ENCODE measurements at places on chromosomes 7 and 10. TPM values are rescaled to one million over a fixed set of nuclear protein-coding genes. Genes with fewer than 3 reads are reported as not detected.

DNA sequence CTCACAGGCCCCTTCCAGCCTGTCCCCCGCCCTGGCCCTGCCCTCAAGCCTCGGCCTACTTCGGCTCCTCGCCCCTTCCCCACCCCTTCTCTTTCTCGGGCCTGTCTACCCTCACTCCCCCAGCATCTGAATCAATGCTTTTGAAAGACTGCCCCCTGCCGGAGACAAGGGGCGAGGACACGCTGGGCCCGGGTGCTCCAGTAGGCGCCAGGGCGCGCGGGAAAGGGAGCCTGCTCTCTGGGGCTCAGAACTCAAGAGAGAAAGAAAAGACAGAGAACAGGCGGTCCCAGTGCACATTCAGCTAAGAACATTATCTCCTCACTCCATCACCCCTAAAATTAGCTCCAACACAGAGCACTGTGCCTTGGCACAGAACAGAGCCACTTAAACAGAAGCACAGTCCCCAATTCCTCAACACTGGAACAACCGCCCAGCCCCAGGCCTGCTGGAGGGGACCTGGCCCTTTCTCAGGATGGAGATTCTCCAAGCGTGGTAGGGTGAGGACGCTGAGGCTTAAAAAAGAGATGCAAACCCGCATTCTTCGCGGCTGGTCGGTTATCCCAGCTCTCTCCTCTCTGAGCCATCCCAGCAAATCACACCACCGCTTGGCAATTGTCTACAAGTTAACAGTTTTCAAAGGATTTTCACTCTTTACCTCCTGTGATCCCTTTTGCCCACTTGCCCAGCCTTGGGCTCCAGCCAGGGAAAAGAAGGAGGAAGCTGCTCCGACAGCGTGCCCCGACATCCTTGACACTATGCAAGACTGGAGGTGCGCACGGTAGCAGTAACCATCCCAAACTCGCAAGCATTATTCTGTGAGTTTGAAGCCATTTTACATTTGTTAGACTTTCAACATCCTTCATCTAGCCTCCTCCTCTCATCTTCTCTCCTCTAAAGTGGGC, 2.1 kb downstream of the GIGYF1 start:
- DNase-seq, result peak; percentile 96

The CLIP2 gene
- total RNA-seq, result 44.3 TPM

The FAM131B gene
- 1.8 TPM for total RNA-seq

The TUBAL3 gene
- total RNA-seq, result not detected

The ANKRD22 gene
- not detected for total RNA-seq

GRCh38 chr7:135359615-135360014, 126.0 kb downstream of the STRA8 start:
- no peak for DNase-seq

The CFAP69 gene
- 6.6 TPM for total RNA-seq

GRCh38 chr10:62491597-62491996, 117.4 kb downstream of the ZNF365 start:
- DNase-seq, result no peak

The NUTM2B gene
- not detected for total RNA-seq

- no peak for DNase-seq
These were observed 18.0 kb downstream of the PURB start for GRCh38 chr7:44867073-44867995.

DNA sequence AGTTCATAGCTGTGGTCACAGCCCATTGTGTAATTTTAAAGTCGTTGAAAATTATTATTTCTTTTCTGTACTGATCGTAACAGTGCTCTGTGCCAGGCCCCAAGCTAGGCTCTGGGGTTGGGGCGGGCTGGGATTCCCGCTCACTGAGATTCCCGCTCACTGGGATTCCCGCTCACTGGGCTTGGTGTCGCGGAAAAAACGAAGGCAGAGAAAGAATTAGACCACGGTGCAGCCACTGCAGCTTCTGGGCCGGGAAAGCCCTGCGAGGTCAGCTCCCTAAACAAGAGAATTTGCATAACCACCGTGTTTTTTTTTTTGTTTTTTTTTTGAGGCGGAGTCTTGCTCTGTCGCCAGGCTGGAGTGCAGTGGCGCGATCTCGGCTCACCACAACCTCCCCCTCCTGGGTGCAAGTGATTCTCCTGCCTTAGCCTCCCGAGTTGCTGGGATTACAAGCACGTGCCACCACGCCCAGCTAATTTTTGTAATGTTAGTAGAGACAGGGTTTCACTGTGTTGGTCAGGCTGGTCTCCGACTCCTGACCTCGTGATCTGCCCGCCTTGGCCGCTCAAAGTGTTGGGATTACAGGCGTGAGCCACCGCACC, 31.2 kb downstream of the FOXK1 start:
- DNase-seq, result peak; percentile 63

- no peak for DNase-seq
These were observed 241.5 kb downstream of the CACNA2D1 start for GRCh38 chr7:82202107-82202506.

The BEND7 gene
- total RNA-seq, result 5.3 TPM

DNA sequence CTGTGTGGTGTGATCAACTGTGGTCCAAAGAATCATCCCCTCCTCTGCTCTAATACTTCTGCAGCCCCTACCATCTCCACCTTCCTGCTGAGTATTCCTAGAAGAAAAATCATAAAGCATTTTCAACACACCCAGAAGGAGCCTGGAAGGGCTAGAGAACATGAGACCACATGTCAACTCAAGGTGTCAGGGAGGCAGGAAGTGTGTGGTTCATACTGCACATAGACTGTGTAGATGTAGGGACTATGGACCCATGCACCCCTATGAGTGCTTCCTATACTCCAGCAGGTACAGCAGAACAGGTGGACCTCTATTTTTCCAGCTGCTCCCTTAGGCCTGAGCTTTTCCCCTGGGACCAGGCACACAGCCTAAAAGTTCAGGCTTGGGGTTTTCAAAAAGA, 2.6 kb upstream of the ZNF746 start:
- no peak for DNase-seq

GRCh38 chr10:80471001-80471400, 16.9 kb downstream of the TSPAN14 start:
- DNase-seq, result no peak

DNA sequence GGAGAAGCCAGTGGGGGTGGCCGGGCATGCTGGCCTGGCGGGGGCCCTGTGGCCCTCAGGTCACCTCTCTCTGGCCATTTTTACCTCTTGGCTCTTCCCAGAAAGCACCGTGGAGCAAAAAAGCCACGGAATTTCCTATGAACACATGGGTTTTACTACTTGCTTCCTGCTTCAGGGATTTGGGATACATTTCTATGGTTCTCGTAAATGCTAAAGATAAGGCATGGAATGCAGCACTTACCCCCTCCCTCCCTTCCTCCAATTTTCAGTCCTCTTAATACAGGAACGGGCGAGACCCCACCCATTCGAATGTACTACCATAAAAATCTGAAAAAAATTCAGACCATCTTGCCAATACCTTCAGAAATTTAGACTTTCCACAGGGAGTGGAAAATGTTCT, 279.7 kb downstream of the ARHGAP12 start:
- DNase-seq, result no peak

DNA sequence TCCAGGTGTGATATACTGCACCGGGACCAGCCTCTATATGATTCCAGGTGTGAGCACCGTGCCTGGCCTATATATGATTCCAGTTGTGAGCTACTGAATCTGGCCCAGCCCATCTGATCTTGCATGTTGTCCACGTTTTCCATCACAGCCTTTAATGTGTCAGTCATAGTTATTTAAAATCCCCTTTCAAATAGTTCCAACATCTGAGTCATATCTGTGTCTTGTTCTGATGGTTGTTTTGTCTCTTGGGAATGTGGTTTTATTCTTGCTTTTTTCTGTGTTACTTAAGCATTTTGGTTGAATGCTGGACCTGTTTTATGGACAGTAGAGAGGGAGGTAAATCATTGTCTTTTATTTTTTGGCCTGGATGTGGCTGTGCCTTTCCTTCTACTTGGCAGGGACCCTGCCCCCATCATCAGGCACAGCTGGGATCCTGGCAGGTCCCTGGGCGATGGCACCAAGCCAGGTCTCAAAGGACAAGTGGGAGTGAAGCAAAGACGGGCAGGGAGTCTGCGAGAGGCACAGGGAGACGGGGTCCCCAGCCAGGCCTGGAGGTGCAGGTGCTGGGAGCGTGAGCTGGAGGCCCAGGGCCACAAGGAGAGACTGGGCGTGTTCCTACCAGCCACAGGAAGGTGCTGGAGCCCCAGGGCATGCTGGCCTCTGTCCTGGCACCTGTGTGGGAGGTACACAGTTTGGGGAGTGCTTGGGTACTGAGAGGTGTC, 94.7 kb downstream of the DYNC2I1 start:
- no peak for DNase-seq

GRCh38 chr10:11832042-11832441, 8.9 kb downstream of the PROSER2 start:
- DNase-seq, result no peak

DNA sequence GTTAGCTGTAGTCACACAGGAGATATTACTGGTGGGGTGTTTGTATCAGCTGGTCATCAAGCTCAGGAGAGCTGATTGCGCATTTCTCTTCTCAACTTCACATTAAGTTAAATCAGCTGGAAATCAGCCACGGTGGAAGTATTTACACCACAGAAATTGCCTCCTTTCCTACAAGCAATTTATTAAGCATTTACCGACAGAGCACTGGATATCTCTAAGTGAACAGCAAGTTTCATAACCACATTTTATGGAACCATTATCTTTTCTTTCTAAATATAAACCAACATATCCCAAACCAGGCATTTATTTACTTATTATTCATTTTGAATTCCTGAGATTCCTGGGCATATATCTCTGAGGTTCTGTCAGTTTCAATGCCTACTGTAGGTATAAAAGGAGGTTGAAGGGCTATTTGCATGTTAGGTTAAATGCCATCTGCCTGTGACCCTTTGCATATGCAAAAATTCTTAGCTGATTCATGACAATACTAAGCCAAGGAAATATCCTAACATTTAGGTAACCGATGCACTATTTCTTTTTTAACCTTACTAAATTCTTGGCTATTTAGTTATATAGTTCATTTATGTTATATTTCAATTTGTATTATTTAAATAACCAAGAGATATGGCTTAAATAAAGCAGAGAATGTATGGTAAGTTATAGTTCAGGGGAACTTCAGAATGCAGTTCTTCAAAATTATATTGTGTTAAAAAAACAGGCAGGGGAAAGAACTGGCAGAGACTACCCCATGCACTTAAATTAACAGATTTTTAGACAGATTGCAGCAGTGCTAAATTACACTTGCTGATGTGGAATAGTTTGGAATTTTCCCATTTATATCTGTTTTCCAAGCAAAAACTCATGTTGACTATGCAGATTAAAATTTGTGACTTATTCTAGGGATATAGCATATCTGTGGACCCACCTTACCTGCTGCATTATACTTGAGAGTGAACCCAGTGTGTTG, 56.8 kb downstream of the DYNC1I1 start:
- DNase-seq, result no peak

DNA sequence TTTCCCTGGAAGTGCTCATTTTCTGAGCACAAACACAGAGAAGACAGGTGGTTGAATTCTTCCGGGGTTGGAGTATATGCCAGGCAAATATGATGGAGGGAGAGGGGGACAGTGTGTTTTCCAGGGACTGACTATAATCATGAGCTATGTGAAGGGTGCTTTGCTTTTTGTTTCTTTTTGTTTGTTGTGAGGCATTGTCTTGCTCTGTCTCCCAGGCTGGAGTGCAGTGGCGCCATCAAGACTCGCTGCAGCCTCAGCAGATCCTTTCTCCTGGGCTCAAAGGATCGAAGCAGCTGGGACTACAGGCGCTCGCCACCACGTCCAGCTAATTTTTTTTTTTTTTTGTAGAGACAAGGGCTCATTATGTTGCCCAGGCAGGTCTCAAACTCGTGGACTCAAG, 47.3 kb upstream of the CPN1 start:
- no peak for DNase-seq

- DNase-seq, result no peak
These were observed 43.8 kb upstream of the ATRNL1 start for GRCh38 chr10:115049318-115049717.

DNA sequence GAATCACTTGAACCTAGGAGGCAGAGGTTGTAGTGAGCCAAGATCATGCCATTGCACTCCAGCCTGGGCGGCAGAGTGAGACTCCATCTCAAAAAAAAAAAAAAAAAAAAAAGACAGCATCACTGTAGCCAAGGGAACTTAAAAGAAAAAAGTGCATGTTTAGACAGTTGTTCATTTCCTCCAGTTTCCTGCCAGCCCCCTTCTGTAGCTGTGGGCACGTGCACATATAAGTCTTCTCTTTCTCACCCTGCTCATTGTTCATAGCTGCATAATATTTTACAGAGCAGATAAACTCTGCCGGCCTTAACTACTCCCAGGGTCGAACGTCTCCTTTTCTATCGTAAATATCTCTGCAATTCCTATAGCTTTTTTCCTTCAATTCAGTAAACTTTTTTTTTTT, 132.6 kb downstream of the LHPP start:
- DNase-seq, result no peak
